Lung (tissue), 17 donors: ENCODE measurements at places on chromosomes 11 and 22. TPM values are rescaled to one million over a fixed set of nuclear protein-coding genes. Genes with fewer than 3 reads are reported as not detected.
A peak's percentile ranks its signal among the peaks of the same experiment; 100 is the strongest.

DNA sequence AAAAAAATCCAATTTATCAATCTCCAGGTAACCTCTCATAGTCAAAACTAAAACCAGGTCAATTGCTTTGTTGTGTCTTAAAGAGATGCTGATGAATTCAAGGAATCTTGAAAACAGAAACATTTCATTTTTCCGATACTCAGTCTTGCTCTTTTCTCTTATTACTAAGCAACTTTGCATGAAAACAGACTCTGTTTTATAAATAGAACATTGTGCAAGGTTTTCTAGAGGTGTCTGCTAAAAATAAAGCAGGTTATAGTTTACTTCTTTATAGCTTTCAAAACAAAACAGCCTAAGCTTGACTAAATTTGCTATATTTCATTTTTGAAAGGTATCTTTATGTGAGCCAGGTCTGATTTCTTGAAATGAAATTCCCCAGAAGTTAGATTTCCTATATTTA, 109.3 kb downstream of the ARL14EP start:
- no peak for DNase-seq

- no peak for DNase-seq
Observed at GRCh38 chr11:16881766-16882165, 132.4 kb downstream of the PLEKHA7 start.

- DNase-seq, result no peak
Observed at GRCh38 chr11:34566736-34567135, 53.1 kb upstream of the ELF5 start.

DNA sequence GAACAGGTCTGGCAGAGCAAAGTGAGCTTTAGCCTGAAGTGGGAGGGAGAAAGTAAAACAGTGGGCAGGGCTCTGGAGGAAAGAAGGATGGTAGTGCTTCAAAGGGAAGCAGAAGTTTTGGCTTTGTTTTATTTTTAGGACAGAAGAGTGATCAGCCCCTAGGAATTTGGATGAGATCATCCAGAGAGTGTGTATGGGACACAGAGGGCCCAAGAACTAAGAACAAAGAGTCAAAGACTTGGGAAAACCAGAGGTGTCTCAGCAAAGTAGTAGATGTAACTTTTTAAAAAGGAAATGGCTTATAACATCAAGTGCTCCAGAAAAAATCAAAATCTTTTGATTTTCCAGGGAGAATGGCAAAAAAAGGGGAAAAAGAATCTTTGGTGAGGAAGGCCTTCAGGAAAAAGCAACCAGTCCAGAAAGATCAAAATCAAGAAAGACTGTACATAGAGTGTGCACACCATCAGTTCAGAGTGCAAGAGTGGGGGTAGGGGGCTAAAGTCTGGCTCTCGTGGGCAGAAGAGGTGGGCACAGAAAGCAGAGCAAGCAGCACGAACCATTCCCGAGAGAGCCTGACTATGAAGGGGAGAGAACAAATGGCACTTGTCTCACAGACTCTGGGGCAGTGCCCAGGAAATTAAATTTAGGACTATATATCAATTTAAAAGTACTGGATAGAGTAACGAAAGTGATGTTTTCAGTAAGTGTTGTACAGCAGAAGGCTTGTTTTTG, 30.0 kb downstream of the MAPK1 start:
- DNase-seq, result peak; percentile 71

GRCh38 chr22:38570779-38571364, 889 bp upstream of the DMC1 start:
- DNase-seq, result no peak

GRCh38 chr22:19464546-19464945, 14.4 kb downstream of the UFD1 start:
- no peak for DNase-seq

DNA sequence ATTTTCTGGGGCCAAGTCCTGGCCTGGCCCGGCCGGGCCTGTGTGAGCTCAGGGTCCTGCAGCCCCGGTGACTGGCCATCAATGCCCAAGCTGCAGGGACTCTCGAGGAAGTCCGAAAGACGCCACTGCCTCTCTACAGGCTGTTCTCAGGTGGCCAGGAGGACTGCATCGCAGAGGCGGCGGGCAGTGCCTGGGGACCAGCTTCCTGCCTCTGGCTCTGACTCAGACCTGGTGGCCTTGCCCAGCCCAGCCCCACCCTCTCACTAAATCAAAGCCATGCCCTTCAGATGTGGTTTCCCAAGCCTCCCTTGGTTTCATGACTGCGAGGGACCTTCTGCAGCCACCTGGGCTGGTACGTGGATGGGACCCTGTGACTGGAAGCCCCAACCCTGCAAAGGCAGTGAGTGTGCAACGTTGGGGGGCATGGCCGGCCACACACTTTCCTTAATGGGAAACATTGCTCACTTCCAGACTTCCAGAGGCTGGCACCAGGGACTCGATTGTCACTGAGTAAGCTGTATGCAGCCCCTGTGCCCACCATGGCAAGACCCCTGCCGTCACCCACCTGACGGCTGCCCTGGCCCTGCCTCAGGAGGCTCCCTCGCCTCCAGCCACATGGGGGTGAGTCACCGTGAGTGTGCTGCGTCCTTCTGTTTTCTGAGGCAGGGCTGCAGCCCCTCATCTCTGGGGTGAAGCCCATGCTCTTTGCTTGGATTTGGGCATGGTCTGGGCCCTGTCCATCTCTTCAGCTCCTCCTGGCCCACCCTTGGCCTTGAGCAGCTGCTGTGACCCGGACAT, 6.0 kb upstream of the FGF3 start:
- no peak for DNase-seq

DNA sequence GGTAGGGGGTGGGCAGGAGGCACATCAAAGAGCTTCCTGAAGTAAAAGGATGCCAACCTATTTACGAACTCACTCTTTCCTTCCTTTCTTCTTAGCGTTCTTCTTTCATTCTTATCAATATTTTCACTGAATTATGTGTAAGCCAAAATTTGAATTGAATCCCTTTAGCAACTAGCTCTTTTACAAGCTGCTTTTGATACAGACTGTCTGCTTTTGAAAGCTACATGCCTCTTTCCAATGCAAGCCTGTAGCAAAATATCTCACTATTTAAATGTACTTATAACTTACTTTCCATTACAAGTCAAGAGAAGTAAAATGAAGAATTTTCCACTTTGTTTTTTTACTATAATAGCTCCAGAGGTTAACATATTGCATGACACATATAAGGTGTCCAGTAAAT, 186.6 kb downstream of the NXPE2 start:
- peak; percentile 89 for DNase-seq

DNA sequence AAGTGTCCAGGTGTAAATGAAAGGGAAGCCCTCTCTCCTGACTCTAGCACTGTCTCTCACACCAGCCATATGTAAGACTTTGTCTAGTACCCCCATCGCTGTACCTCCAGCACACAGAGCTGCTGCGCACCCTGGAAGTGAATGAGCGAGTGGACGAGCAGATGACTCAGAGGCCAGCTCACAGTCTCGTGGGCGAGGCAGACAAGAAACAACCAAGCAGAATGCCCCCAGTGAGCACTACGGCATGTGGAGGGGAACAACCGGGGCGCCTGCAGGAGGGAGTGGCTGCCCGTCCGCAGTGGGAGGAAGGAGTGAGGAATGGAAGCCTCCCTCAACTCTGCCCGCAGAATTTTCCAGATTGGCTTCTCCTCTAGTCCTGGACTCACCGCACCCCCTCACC, 46.4 kb downstream of the MCM5 start:
- DNase-seq, result no peak

DNA sequence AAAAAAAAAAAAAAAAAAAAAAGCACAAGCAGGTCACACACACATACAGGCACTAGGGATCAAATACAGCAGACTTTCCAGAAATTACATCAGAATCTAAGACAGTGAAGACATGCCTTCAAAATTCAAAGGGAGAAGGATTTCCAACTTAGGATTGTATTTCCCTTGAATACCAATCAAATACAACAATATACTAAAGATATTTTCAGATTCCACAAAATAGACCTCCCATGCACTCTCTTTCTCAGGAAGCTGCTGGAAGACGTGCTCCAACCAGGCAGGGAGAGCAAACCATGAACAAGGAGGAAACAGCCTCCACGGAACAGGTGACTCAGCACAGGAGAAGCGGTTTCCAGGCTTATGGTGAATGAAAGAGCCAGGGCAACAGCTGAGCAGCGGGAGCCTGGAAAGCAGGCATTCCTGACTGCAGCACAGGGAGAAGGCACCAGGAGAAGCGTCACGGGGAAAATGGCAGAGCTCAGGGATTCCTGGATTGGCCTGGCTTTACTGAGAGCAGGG, 32.0 kb downstream of the TMEM184B start:
- DNase-seq, result no peak

GRCh38 chr11:17396598-17397310, 8.3 kb upstream of the KCNJ11 start:
- no peak for DNase-seq

GRCh38 chr22:44242946-44243724, 62.4 kb downstream of the PARVG start:
- DNase-seq, result no peak

- no peak for DNase-seq
Observed at GRCh38 chr22:19970031-19970478, 28.4 kb upstream of the TXNRD2 start.

- DNase-seq, result no peak
Observed at GRCh38 chr22:25039754-25040153, 87.2 kb downstream of the KIAA1671 start.

- no peak for DNase-seq
Observed at GRCh38 chr11:132840660-132841059, 691.6 kb downstream of the OPCML start.

DNA sequence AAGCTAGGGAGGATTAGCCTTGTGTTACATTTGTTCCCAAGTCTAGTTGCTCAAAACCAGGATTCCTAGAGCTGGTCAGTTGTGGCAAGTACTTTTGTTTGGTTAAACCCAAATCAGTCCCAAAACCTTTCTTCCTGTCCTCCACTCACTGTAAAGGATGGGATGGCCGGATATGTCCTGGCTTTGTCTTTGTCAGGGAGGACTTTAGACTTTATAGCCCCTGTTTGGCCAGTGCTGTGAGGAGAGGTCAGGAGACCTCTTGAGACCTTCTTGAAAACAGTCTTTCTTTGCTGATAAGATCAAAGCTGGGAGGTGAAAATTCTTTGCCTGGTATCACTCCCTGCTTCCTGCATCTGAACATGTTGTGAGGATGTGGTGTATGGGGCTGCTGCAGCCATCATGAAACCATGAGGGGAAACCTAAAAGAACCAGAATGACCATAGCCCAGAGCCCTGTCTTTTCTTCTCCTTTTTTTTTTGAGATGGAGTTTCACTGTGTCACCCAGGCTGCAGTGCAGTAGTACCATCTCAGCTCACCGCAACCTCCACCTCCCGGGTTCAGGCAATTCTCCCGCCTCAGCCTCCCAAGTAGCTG, 43.6 kb upstream of the FTH1 start:
- no peak for DNase-seq

DNA sequence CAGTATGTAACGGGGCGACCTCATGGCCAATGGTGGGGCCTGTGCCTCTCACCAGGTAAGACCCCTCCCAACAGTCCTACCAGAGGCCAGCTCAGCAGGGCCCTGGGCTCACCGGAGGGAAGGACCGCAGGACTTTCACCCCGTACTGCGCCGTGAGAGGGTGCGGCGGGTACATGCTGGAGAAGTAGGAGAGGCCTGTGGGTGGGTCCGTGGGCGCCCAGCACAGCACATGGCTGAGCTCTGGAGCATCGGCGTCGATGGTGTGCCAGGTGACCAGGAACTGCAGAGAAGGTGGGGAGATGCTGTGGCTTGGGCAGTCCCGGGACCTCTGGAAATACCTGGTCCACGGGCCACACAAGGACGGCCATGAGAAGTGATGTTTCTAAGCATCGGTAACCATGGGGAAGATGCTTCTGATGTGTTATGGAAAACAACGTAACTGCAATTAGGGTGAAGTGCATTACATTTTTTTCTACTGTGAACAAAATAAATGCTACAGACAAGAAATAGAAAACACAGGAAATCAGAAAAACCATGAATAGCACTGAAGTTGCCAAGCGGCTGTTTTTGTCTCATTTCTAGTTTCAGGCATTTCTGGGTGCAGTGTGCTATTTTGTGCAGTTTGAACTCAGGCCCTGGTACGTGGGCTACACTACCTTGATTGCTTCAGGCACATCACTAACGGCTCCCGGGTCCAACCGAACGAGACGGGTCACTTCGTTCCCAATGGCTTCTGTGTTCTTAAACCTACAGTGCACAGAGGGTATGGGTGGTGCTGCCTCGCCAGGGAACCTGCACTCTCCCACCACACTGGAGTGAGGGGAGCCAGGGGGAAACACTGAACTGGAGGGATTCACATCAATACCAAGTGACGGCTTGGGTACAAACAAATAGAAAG, 46.5 kb upstream of the SERPIND1 start:
- DNase-seq, result no peak

DNA sequence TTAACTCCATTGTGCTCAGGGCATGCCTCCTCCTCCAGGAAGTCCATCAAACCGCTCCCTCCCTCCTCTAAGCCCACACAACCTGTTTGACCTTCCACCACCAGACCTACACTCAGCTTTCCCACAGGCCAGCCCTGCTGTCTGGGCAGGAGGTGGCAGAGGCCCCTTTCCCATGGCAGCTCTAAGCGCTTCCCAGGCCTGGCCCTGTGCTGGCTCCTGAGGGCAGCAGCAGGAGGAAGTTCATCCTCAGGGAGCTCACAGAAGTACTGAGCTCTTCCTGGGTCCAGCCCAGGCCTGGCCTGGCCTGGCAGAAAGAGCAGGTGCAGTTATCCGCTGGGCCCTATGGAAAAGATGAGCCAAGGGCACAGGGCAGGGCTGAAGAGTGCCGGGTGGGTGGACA, 31.4 kb downstream of the ARAP1 start:
- DNase-seq, result no peak

DNA sequence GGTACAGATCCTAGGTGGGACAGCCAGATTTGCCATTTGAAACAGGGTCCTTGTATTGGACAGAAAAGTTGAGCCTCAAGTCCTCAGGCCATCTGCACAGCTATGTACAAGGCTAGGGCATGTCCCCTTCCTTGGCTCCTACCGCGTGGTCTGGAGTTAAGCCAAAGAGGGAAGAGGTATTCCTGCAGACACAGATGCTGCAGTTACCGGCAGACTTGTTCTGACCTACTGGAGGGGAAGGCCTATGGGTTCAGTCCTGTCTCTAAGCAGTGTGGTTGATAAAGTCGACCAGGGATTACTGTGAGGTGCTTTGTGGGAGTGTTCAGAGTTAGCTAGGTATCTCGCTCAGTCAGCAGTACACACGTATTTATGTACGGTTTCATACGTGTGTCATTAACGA, 180.6 kb downstream of the ADAMTS15 start:
- no peak for DNase-seq

The PRR14L gene
- 44.3 TPM for total RNA-seq

The RAB1B gene
- total RNA-seq, result 162 TPM

The GPHA2 gene
- total RNA-seq, result not detected

The CABP4 gene
- total RNA-seq, result 2.1 TPM

The ZMAT5 gene
- total RNA-seq, result 23.7 TPM

The HBG2 gene
- total RNA-seq, result 8.2 TPM

The F2 gene
- 0.40 TPM for total RNA-seq

The ACRV1 gene
- total RNA-seq, result not detected

The GLYATL1 gene
- total RNA-seq, result 0.31 TPM

The ANO5 gene
- 2.8 TPM for total RNA-seq

The C11orf91 gene
- not detected for total RNA-seq

The LMO1 gene
- total RNA-seq, result 0.34 TPM
